Stimulated activated CD4-positive, alpha-beta T cell treated with anti-CD3 and anti-CD28 coated beads, Interleukin-2, amount 100 ng/mL, for 48 hours (primary cell): ENCODE measurements at places on chromosomes 1 and 21.

DNA sequence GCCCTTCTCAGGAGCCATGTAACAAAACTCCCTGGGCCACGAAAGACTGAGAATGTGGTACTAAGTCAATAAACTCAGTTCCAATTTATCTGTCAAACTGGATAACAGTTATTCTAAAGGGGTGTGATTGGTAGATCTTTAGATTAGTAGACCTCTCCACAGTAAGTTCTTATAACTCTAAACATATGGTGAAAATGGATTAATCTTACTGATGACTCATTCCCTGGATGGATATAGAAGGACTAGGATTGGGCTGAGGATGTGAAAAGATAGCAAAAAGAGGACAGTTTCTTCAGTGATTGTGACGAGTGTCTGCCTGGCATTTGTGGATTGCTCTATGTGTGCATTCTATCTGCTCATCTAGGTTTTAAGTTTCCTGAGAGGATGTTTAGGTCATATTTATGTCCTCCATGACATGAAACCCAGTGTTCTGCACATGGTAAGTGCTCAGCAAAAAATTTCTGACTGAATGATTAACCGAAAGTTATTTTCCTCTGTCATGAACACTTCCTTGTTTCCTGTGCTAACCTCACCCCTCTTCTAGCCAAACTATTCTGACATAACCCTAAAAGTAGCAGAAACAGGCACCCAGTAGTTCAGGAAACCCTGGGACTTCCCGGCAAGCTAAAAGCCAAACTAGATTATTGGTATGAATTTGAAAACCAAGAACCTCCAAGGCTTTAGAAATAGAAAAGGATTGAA, 397.5 kb upstream of the PLXNA2 start:
- no peak for DNase-seq

DNA sequence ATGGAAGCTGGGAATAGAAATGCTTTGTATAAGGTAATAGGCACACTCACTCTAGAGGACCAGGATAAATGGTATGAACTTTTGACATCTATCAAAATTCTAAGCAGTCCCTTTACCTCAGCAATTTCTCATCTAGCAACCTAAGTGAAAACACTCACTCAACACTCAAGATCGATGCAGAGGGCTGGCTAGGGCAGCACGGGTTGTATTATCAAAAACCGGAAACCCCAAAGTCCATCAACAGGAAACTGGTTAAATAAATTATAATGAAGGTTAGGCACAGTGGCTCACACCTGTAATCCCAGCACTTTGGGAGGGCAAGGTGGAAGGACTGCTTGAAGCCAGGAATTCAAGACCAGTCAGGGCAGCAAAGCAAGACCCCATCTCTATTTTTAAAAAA, 9.4 kb downstream of the USP48 start:
- no peak for DNase-seq

DNA sequence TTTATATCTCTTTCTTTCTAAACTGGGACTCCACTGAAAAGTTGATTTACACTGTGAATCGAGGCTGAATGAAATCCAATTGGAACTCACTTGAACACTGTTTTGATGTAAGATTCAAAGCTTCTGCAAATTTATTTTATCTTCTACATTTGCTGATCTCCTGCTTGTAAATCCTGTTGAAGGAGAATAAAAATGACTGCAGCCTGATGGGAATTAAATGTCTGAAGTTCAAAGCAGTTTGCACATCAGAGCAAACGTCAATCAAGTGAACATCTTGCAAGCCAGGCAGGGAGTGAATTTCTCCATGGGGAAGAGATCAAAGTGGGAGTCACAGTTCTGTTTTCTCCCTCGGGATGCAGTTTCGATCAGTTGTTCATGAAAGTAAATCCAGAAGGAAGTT, 127.2 kb downstream of the CACHD1 start:
- no peak for DNase-seq

- DNase-seq, result no peak
These were observed 171.6 kb upstream of the KAZN start for GRCh38 chr1:14426854-14427253.

GRCh38 chr1:40917995-40918711, 56.0 kb upstream of the CITED4 start:
- no peak for DNase-seq

- peak; percentile 5 for DNase-seq
These were observed 81.9 kb upstream of the HAO2 start for GRCh38 chr1:119286587-119287181.

DNA sequence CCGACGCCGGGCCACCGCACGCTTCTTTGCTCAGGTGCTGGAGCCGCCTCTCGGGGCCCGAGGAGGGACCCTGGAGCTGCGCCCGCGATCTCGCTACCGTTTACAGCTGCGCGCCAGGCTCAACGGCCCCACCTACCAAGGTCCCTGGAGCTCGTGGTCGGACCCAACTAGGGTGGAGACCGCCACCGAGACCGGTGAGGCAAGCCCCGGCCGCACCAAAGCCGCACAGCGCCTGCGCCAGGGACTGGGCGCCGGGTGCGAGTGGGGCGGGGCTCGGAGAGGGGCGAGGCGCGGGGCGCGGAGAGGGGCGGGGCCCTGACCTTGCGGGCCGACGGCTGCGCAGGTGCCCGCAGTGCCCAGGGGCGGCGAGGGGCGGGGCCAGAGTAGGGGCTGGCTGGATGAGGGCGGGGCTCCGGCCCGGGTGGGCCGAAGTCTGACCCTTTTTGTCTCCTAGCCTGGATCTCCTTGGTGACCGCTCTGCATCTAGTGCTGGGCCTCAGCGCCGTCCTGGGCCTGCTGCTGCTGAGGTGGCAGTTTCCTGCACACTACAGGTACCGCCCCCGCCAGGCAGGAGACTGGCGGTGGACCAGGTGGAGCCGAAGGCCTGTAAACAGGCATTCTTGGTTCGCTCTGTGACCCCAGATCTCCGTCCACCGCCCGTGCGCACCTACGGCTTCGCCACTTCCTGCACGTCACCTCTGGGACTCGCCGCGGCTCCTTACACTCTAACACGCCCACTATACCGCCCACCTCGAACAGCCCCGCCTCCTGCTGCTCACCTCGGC, 9.8 kb upstream of the CDC20 start:
- DNase-seq, result no peak

- no peak for DNase-seq
These were observed 40.6 kb upstream of the RAB4A start for GRCh38 chr1:229230140-229230892.

DNA sequence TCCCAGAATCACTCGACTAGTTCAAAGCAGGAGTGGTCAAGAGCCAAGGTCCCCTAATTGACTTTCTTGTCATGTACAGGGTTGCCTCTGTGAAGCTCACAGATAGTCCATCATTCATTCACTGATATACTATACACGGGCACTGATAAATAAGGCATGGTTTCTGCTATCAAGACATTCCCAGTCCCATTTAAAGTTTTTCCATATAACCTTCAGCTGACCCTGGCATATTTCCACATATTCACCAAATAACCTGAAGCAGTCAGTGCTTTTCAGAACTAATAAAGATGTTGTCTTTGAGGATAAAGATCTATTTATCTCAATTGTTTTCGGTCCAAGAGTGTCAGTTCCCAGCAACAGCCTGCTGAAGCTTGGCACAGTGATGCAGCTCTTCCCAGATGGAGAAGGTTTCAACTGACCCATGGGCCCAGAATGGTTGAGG, 173.4 kb downstream of the ZZZ3 start:
- DNase-seq, result no peak

GRCh38 chr1:20076710-20077461, 6.9 kb downstream of the PLA2G5 start:
- no peak for DNase-seq

DNA sequence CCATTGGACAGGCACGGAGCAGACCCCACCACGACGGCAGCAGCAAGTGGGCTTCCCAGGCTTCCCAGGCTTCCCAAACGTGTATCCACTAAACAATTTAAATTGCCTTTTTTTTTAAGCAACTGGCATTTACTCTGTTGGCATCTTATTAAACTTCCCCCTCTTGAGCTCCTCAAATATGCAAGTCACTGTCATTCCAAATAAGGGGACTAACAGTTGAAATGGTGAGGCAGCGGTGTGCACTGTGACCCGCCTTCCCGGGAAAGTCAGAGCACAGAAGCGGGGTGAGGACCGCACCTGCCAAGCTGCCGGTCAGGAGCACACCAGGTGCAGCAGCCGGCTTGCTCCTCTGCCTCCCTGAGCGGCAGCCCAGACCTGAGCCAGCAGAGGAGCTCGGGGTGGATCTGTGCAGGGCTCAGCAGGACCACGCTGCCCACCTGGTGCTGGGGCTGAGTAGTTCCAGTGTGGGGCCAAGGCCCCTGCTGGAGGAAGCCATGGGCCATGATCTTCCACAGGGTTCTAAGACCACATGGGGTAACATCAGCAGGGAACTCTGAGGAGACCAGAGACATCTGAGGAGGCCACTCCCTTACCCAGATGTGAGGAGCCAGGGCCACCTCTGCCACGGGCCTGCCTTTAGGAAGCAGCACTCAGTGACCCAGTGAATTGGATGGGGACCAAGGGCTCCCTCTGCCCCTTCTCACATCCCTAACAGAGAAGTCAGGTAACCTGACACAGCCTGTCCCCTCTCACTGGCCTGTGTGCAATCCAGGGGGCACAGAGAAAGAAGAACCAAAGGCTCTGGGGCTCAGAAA, 245.4 kb downstream of the NPHP4 start:
- DNase-seq, result no peak

GRCh38 chr1:235670157-235670776, 20.7 kb upstream of the GNG4 start:
- DNase-seq, result no peak

DNA sequence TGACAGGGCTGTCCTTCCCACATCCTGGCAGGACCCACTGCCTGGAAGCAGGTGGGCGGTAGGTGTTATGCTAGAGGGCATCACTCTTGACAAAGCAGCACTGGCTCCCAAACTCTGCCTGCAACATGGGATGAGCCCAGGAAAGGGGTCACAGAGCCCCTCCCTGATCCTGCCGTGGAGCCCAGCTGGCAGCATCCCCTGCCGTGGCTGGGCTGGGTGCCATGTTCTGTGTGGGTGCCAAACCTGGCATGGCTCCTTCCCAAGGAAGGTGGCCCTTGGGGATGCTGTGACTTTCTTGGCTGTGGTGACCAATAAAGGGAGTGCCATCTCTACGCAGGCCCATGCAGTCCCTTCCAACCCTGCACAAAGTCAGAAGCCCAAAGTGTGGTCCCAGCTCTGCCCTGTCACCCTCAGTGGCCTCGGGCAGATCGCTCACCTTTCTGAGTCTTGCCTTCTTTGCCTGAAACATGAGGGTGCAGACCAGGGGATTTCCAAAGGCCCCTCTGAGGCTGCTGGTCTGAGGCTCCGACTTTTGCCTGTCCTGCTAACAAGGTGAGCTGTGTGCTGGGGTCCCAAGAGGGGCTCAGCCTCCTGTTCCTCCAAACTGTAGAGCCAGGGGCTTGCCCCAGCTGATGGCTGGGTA, 6.0 kb downstream of the CDK18 start:
- no peak for DNase-seq

GRCh38 chr1:53532912-53533311, 73.7 kb downstream of the DMRTB1 start:
- DNase-seq, result no peak

GRCh38 chr1:212852105-212852688, 4.7 kb upstream of the SPATA45 start:
- no peak for DNase-seq

DNA sequence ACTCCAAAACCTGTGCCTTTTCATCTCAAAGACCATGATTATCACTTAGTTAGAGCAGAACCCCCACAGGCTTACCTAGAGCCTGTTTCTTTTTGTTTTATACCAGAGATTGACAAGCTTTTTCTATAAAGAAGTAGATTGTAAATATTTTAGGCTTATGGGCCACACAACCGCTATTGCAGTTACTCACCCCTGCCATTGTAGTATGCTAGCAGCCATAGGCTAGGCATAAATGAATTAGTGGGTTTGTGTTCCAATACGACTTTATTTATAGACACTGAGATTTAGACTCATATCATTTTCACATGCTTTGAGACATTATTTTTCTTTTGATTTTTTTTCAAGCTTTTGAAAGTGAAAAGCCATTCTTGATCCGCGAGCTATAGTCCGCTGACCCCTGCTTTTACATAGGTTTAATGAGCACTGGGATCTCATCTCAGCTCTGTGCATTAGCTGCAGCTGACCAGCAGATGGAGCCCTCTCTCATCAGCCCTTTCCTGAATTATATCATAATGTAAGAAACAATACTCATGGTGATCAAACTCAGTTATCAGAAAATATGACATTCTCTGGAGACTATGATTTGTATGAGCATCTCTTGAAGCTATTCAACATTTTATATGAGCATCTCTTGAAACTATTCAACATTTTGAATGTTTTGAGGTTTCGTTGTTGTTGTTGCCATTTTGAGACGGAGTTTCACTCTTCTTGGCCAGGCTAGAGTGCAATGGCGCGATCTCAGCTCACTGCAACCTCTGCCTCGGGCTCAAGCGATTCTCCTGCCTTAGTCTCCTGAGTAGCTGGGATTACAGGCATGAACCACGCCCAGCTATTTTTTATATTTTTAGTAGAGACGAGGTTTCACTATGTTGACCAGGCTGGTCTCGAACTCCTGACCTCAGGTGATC, 111.9 kb upstream of the L1TD1 start:
- DNase-seq, result peak; percentile 29

GRCh38 chr1:118963456-118964430, 24.4 kb downstream of the TBX15 start:
- DNase-seq, result no peak

DNA sequence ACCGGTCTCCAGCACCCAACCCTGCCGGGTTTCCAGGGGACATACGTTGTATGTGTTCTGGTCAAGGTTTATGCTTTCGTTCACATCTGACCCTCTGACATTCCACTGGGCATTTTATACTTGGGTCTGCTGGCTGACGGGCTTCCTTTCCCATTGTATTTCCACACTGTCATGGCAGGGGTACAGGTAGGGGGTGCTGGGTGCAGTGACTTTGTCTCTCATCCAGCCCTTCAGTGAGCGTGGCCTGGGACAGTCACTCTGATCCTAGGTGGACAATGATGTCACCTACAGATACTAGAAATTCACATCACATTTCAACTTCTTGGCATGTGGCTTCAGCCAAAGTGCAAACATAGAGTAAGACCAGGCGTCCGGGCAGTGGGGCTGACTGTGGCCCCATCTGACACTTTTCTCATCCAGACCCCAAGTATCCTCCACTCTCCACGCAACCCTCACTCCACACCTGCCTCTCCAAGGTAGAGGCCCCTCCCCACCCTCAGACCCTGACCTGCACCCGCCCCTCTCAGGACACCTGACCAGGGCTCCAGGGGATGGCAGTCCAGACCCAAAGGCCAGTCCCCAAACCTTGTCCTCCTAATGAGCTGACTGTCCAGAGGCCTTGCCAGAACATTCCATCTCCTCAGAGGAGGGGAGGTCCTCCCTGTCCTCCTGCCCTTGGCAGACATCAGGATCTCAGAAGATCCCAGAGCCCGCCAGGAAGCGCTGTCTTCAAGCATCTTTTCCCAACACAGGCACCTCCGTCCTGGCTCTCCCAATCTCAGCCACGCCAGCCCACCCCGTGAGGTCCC, 743 bp upstream of the KRTAP10-10 start:
- DNase-seq, result no peak

- no peak for DNase-seq
These were observed 184.9 kb downstream of the NCAM2 start for GRCh38 chr21:21183092-21183491.
